Germinal center (tissue), 1 donor: ENCODE measurements at places on chromosomes 4 and X.

- no peak for DNase-seq
Measured at GRCh38 chr4:65399084-65399483, 271.2 kb downstream of the EPHA5 start.

DNA sequence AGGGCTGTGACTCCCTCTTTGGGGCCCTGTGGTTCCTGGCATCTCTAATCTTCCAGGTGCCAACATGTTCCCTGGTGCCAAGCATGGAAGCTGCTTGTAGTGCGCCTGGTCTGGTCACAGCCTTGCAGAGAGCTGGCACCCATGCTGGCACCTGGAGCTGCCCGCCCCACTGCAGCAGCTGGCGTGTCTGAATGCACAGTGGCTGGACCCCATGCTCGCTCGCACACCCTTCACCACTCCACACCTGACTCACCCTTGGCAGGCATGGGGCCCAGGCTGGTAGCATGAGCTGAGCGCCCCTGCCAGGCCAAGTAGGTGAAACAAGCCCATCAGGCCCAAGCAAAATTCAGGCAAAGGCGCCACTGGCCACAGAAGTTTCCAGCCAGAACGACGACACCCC lies 119.1 kb downstream of the DNAAF6 start:
- DNase-seq: no peak

DNA sequence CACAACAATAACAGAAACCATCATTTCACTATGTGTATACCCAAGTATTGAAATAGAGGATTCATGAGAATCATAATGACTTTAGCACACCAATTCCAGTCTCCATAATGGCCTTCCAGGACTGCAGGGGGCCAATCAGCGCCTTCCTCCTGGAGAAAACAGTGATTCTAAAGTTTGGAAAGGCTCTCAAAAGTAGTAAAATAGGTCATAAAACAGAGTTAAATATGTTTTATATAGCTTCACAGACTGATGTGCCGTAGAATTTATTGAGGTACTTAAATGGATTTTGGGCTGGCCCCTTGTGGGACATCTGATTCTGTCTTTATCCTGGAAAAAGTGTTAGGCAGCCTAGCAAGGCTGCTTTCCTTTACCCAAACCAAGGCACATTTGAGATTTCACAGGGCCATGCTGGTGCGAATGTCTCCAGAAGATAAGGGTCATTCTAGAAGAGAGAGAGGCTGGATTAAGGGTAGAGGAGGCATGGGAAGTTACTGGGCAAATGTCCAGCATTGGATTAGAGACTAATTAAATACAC lies 543.9 kb downstream of the GALNTL6 start:
- DNase-seq: no peak

GRCh38 chr4:157727163-157727562 lies 445.7 kb downstream of the GASK1B start:
- no peak for DNase-seq

- DNase-seq: no peak
Measured at GRCh38 chrX:153029875-153030274, 26.4 kb upstream of the PNMA3 start.

GRCh38 chr4:65546882-65547416 lies 123.3 kb downstream of the EPHA5 start:
- no peak for DNase-seq

DNA sequence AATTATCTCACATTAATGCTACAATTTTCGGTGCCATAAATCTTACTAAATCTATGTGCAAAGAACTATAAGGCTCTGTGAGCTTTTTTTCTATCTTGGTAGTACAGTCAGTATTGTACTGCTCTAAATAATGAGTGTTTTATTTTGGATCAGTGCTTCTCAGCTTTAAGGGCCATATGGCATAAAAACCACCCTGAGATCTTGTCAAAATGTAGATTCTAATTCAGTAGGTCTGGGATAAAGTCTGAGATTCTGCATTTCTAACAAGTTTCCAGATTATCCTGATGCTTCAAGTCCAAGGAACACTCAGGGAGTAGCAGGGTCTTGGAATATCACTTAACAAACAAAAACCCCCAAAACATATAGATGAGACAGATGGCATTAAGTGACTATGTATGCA lies 486.5 kb downstream of the GRXCR1 start:
- DNase-seq: no peak
